ENCODE measurements at places on chromosomes 1 and 21.

DNA sequence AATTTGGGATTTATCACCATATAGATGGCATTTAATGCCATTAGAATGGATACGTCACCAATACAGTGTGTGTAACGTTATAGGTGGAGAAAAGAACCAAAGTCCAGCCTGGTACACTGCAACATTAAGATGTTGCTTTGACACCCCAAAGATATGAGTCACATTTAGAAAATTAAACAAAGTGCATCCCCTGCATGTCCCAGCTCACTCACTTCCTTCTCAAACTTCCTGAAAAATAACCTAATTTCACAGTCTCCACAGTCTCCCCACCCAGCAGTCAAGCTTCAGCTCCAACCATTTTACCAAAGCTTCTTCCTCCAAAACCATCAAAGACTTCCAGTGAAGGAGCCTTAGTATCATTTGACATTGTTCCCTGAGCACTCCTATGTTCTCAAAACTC lies 111.9 kb downstream of the OMA1 start:
- DNase-seq: no peak

- no peak for DNase-seq
These were observed 204.1 kb upstream of the PTGFR start for GRCh38 chr1:78286686-78287085.

DNA sequence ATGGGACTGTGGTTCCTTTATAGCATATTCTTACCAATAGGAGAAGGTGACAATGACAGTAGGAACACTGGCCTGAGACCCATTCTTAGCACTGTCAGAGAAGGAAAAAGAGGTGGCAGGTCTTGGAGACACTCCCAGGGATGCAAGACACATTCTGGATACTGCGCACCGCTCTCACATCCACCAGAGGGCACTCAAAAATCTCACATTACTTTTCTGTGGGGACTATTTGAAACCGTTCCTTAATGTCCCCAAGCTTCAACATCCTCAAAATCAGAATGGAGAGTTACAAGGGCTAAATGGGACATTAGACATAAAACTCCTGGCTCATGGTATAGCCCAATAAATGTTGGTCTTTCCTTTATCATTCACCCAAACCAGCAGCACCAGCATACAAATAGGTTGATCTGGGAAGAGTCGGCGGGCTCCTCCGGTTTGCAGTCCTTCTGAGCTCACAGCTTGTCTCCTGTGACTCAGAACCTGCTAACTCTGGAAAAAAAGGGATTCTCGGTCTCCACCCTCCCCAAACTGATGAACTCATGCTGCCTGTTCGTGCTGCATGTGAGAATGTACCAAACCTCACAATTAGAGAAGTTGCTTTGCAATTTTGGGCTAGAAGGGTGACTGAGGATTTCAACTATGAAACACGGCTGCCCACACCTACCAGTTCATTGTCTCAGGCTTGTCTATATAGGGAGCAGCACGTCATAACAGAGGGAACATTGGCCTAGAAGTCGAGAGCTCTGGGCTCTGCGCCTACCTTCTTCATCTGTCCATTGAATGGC lies 40.2 kb downstream of the IL12RB2 start:
- peak; percentile 14 for DNase-seq

- DNase-seq: no peak
These were observed 50.8 kb downstream of the PTBP2 start for GRCh38 chr1:96772349-96772748.

- DNase-seq: no peak
These were observed 276.3 kb upstream of the PTBP2 start for GRCh38 chr1:96445302-96445701.

- no peak for DNase-seq
These were observed 101.6 kb upstream of the KCNK2 start for GRCh38 chr1:214980921-214981320.

DNA sequence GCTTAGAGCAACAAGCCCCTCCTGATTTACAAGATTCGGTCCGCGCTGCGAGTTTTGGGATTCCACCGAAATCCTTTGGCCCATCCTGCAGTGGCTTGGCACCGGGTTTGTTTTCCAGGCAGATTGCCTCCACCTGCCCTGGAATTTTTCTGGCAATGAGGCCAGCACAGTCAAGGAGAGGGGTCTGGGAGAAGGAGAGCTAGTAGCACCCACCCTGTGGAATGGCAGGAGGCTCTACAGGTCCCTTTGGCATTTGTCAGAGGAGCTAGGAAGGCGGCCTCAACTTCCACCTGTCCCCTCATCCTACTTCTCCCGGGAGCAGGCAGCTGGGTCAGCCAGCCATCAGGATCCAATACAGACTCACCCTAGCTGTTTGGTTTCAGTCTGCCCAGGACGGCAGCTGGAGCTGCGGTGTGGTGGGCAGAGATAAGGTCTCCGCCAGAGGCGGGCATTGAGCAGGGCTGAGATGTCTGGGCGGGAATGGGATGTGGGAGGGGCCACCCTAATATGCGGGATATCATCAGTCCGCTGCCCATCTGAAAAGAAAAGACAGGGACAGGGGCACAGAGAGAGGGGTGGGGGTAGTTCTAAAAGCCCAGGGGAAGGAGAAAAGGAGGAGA lies 37.8 kb upstream of the PRELP start:
- DNase-seq: no peak

- DNase-seq: peak; percentile 52
These were observed 2.1 kb downstream of the ADGRL2 start for GRCh38 chr1:81802707-81803430.

GRCh38 chr1:201983380-201983805 lies 945 bp downstream of the RNPEP start:
- DNase-seq: no peak

DNA sequence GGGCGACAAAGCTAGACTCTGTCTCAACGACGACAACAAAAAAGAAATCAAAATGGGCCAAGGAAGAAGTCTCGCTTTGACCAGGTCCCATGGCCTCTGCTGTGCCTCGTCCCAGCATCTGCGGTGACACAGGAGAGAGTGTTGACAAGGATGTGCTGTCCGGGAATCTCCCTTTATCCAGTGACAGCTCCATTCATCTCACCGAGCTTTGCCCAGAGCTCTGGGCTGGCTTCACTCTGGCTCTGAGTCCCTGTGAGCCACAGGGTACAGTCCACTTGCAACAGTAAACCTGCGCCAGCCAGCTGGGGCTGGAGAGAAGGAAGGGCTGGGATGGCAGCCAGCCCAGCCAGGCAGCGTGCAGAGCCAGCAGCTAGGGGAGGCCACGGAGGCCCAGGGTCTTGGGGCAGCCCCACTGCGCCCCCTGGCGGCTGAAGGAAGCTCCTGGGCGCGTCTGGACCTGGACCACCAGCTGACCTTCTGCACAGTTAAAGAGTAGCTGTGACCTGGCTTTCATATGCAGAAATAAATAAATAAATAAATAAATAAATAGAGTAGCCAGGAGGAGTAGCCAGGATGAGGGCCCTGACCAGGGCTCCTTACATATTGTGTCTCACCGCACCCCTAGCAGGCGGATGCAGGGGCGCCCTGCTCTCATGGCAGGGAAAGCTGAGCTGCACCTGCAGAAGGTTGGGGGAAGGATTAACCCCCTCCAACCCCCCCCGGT lies 29.7 kb downstream of the ENO1 start:
- peak; percentile 74 for DNase-seq

- DNase-seq: peak; percentile 31
These were observed 19.4 kb upstream of the KCNAB2 start for GRCh38 chr1:6026095-6026809.

DNA sequence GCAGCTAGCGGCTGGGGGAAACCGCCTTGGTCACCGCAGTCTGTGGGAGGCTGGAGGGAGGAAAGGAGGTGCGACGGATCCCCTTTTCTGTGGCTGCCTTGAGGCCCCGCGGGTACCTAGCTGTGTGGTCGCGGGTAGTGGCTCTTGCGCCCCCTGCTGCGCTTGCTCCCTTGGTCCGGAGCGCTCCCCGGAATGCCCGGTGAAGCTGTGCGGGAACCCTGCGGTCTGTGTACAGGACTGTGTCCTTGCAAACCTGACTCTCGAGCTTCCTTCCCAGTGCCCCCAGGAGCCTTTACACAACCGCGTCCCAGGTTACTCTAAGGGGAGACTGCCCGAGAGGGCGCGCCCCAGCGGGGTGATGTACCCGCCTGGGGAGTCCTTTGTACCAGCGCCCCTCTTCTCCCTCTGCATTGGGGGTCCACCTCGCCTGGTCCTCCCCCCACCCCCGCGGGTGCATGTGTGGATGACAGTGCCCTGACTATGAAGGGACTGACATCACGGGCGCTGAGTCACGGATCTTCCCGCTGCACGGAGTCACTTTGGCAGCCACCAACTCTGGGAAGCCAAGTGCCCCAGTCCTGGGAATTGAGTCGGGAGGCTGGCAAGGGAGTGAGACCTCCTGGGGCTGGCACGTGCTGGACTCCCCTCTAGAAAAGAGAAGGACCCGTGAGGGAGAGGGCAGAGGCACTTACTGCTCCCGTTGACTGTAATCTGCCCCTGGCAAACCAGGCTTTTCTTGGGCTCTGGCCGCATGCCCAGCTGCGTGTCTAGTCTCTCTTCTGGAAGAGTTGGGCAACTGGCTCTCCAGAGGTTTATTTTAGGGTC lies 816 bp downstream of the IL6R start:
- no peak for DNase-seq

GRCh38 chr1:109187127-109187526 lies 26.6 kb upstream of the SARS1 start:
- DNase-seq: no peak

- no peak for DNase-seq
These were observed 457.4 kb downstream of the SETD4 start for GRCh38 chr21:35602811-35603362.

DNA sequence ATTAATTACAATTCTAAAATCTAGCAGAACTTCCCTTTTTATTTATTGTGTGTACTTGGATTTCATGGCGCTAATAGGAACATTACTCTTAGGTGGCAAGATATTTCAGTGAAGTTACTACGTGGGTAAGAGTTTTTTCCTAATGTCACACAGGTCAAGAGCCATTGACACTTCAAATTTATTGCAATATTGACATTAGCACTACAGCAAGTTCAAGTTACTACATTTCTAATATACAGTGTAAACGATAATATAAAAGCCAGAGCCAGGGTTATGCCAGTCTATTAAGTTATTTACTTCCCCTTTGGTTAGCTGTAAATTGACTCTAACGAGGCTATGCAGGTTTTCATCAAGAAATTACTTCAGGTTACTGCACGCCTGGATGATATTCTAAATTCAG lies 29.7 kb downstream of the CHODL start:
- no peak for DNase-seq

DNA sequence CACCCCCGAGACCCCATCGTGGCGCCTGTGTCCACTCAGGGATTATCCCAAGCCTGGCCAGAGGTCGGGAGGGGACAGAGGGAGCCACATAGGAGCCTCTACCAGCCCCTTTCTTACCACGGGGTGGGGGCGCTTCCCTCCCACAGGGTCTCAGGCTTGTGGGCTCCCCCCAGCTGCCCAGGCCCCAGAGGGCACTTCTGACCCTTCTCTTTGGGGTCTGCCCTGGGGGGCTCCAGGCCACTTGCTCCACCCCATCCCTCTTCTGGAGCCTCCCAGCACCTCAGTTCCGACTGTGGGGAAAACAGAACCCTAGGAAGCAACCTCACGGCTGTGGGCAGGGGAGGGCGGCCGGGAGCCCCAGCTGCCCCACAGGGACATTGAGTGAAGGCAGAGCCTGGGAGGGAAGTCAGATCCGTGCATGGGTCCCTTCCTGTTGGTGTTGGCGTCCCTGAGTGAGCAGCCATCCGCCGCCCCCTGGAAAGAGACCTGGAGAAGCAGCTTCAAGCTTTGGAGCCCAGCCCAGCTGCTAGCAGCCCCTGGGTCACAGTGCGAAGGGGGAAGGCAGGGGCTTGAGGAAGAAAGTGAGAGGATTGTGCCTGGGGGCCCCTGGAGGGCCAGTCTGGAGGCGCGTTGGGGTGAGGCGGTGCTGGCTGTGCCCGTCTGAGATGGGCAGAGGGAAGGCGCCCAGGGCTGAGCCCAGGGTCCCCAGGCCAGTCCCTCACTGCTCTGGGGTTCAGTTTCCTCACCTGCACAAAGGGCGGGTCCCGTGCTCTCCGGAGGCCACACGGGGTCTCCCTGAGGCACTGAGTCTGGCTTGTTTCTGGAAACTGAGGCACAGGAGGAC lies 22.1 kb downstream of the RRP1 start:
- no peak for DNase-seq

DNA sequence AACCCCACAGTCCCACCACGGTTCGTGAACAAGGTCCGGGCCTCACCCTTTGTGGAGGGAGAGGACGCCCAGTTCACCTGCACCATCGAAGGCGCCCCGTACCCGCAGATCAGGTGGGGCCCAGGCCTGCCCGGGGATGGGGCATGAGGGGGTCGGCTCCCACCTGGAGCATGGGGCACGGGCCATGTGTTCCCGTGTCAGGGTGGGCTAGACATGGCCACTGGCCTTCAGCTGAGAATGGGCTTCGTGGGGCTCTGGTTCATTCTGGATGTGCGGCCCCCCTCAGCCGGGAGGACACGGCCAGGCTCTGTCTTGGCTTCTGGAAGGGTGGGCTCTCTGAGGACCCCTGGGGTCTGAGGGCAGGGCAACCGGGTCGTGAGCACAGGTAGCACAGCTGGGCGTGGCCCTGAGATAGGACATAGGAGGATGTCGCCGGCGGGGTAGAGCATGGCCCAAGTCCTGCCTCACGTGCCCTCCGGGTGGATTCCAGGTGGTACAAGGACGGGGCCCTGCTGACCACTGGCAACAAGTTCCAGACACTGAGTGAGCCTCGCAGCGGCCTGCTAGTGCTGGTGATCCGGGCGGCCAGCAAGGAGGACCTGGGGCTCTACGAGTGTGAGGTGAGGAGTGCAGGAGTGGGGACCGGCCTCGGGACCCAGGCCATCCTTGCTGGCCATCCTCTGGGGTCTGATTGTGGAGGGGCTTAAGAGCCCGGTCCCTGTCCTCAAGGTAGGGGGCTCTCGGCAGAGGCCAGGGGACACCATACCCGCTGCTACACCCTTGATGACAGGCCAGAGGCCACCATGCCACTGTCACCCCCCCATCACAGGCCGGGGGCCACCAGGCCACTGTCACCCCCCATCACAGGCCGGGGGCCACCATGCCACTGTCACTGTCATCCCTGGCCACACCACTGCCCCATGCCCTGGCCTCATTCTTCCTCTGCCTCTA lies 55.5 kb downstream of the TRIM11 start:
- DNase-seq: no peak

DNA sequence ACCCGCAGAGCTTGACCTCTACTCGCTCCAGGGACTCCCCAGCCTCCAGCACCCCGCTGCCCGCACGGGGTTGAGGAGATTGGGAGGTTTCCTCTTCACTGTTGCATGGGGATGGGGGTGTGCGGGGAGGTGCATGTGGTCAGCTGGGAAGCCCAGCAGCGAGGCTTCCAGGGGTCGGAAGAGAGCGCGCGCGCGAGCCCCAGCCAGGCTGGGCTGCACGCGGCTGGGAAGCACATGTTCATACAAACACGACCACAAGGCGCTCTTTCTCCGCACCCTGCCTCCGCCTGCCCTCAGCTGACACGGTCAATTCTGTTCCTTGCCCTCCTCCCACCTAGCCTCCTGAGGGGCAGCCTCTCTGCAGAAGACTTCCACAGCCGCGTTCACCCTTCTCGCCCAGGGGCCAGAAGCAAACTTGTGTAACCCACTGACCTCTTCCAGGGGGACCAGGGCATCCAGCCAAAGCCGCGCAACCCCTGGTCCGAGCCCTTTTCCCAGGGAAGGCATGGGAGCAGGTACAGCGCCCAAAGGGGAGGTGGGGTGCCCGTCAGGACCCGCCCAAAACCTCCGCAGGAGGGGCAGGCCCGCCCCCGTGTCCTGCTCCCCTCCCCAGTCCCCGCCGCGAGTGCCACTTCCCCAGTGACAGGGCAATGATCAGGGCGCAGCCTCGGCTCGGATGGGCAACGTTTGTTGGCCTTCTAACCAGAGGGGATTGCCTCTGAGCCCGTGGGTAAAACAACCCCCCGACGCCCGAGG lies 1.3 kb downstream of the COL24A1 start:
- DNase-seq: no peak

- DNase-seq: no peak
These were observed 258 bp upstream of the SYPL2 start for GRCh38 chr1:109466125-109466451.

Data from NCI-H1436 (cell line).